ENCODE measurements at places on chromosomes 2 and 18. TPM values are rescaled to one million over a fixed set of nuclear protein-coding genes. Genes with fewer than 3 reads are reported as not detected.

The UGT1A3 gene
- 0.16 TPM for total RNA-seq

The SKOR2 gene
- not detected for total RNA-seq

The SOX11 gene
- not detected for total RNA-seq

- H3K27ac ChIP-seq: no peak overlapping the region
- no peaks in the 10 kb centered on the region for H3K36me3 ChIP-seq
- no peak overlapping the region for H3K4me3 ChIP-seq
- H3K27me3 ChIP-seq: no peaks in the 10 kb centered on the region
- peaks cover 14% of the 10 kb centered on the region for H3K4me1 ChIP-seq
- no peak for DNase-seq
These were observed 182.3 kb downstream of the ZNF521 start for GRCh38 chr18:25169701-25170100.

- H3K4me3 ChIP-seq: no peak overlapping the region
- H3K4me1 ChIP-seq: peaks cover 3% of the 10 kb centered on the region
- no peak overlapping the region for H3K27ac ChIP-seq
- no peak for DNase-seq
These were observed 11.7 kb downstream of the YIPF4 start for GRCh38 chr2:32289165-32289999.

DNA sequence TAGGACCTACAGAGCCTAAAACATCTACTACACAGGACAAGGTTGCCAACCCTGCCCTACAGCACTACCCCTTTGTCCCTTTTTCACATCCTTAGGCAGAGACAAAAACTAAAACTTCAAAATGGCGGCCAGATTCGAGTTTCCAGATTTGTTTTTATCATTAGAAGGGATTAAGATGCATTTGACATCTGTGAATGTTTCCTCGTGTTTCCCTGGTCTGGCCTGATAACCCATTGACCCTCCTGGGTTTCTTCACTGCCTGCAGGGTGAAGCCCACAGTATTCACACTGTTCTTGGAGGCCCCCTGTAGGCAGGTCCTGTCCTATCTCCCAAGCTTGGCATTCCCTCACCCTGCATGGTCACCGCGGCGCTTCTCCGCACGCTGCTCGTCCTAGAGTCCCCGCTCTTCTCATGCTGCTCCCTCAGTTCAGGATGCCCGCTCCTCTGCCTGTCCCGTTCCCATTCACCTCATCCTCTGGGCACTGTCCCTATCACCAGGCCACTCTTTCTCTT lies 67.6 kb downstream of the TPGS2 start:
- no peak overlapping the region for H3K27ac ChIP-seq
- H3K4me1 ChIP-seq: peaks cover 7% of the 10 kb centered on the region
- DNase-seq: no peak
- no peaks in the 10 kb centered on the region for H3K36me3 ChIP-seq

- H3K27me3 ChIP-seq: no peaks in the 10 kb centered on the region
- DNase-seq: no peak
- H3K27ac ChIP-seq: no peak overlapping the region
- no peak overlapping the region for H3K4me3 ChIP-seq
- H3K36me3 ChIP-seq: no peaks in the 10 kb centered on the region
These were observed 564.0 kb upstream of the FANCL start for GRCh38 chr2:58805126-58805525.

DNA sequence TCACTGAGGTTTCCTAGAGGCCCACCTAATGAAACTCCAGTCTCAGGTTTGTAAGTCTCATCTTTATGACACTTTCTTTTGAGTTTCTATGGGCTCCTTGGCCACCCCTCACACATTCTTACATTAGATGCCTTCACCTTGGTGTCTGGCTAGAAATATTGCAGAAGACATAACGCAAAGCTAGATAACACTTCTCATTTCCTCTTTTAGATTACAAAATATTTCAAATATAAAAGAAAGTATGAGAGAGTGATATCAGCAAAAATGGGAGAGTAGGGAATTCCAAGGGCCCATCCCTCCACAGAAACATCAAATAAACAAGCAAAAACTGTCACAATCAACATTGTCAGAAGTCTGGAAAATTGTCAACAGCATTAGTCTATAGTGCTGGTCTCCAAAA lies 43.3 kb upstream of the ZCCHC2 start:
- DNase-seq: no peak
- no peaks in the 10 kb centered on the region for H3K36me3 ChIP-seq
- H3K4me3 ChIP-seq: no peak overlapping the region
- H3K27ac ChIP-seq: no peak overlapping the region

DNA sequence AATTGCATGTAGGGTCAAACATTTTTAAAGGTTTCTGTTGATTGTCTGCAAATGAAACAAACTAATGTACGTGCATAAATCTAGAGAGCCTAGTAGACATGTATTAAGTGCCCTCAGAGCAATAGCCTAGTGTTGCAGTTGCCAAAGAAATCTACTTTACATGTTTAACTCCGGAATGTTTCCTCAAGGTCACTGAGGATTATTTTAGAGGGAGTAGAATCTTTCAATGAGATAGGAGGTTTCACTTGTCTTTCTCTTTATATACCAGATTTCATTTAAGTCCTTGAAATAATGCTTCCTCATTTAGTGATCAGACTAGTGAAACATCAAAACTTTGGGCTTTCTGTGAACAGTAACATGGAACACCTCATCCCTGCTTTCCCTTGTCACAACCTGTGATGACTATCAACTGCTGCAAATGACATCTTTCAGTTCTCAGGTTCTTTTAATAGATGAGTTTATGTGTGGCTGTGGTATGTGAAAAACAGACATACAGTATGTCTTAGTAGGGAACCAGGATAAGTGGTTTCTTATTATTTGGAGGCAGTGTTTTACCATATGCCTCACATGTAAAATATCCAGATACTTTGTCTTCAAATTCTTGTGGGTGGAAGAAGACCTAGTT lies 5.5 kb downstream of the UBE2E3 start:
- H3K36me3 ChIP-seq: no peaks in the 10 kb centered on the region
- no peaks in the 10 kb centered on the region for H3K27me3 ChIP-seq
- H3K27ac ChIP-seq: no peak overlapping the region
- H3K4me3 ChIP-seq: no peak overlapping the region
- no peak for DNase-seq

GRCh38 chr18:77316641-77317040 lies 67.0 kb downstream of the GALR1 start:
- H3K27me3 ChIP-seq: no peaks in the 10 kb centered on the region
- H3K4me3 ChIP-seq: no peak overlapping the region
- H3K36me3 ChIP-seq: no peaks in the 10 kb centered on the region
- peaks cover 9% of the 10 kb centered on the region for H3K4me1 ChIP-seq
- H3K27ac ChIP-seq: no peak overlapping the region
- DNase-seq: no peak

GRCh38 chr2:176285321-176285720 lies 16.1 kb downstream of the MTX2 start:
- no peaks in the 10 kb centered on the region for H3K36me3 ChIP-seq
- no peak overlapping the region for H3K27ac ChIP-seq
- peaks cover 22% of the 10 kb centered on the region for H3K4me1 ChIP-seq
- no peaks in the 10 kb centered on the region for H3K27me3 ChIP-seq

DNA sequence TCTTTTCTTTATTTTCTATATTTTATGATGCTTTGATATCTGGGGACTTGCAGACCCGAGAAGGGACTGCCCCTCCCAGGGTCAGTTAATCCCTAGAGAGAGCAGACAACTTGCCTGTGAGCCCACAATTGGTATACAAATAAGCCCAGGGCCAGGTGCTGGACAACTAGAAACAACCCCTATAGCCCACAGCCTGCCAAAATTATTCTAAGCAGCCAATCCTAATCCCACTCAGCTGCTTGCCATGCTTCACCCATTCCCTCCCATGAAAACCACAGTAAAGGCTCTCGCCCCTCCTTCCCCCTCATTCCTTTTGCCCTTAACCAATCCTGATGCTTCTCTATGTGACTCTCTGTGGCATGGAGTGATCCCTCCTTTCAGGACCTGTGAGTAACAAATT lies 380.7 kb downstream of the RBM43 start:
- no peaks in the 10 kb centered on the region for H3K27me3 ChIP-seq
- no peaks in the 10 kb centered on the region for H3K36me3 ChIP-seq
- no peak overlapping the region for H3K27ac ChIP-seq
- H3K4me3 ChIP-seq: no peak overlapping the region

DNA sequence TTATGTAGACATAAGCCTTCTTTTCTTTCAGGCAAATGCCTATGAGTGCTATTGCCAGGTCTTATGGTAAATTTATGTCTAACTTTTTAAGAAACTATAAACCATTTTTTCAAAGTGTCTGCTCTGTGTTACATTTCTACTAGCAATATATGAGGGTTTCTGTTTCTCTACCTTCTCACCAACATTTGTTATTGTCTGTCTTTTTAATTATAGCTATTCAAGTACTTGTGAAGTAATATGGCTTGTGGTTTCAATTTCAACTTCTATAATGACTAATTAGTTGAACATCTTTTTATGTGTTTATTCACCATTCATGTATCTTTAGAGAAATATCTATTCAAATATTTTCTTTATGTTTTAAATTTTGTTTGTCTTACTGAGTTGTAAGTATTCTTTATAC lies 213.1 kb upstream of the MC4R start:
- H3K27ac ChIP-seq: no peak overlapping the region
- no peaks in the 10 kb centered on the region for H3K36me3 ChIP-seq

All from gastrocnemius medialis (tissue), 4 donors.